Hematopoietic multipotent progenitor cell treated with erythropoietin and hydrocortisone succinate and interleukin-3 and kit ligand, for 17 days (in vitro differentiated cells): ENCODE measurements at places on chromosomes 13 and 19.

GRCh38 chr13:88074794-88075510 lies 403.8 kb downstream of the SLITRK5 start:
- no peak for DNase-seq

- no peak for DNase-seq
Observed at GRCh38 chr13:114256547-114256946, 21.9 kb downstream of the CDC16 start.

- no peak for DNase-seq
Observed at GRCh38 chr13:60572855-60573254, 175.8 kb downstream of the TDRD3 start.

DNA sequence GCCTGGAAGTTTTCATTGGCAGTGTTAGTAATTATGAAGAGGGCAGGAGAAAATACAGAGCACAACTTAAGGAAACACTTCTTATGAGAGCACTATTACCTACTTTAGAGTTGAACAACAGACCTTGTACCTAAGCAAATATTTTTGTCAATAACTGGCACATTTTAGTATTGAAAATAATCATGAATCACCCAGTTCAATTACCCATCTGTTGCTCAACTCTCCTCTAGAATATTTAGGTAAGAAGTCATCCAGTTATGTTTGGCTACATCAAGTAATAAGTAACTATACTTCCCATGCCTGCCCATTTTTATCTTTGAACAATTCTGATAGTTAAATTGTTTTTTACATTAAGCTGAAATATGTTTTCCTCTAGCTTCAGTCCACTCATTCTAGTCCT lies 893.4 kb downstream of the DIAPH3 start:
- no peak for DNase-seq

GRCh38 chr13:99997702-99998214 lies 16.2 kb downstream of the ZIC2 start:
- DNase-seq = no peak

DNA sequence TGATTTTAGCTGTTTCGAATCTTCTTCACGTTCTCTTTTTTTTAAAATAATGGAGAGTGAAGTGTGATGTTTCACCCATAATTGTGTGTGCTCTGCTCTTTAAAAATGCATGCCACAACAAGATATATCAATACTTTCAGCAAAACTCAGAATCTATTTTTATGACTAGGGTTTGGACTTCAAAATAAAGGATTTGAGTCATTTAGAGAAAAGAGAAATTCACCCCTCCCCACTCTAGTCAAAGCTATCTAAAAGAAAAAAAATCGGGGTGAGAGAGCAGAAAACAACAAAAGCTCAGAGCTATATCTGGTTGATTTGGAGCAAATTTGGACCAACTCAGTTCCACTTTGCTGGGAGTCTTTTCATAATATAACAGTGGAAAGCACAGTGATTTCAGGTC lies 244.5 kb downstream of the DNAJC15 start:
- DNase-seq = no peak

GRCh38 chr13:40064154-40065097 lies 409.0 kb downstream of the COG6 start:
- DNase-seq = no peak

GRCh38 chr19:37914908-37915307 lies 7.9 kb downstream of the SIPA1L3 start:
- no peak for DNase-seq

DNA sequence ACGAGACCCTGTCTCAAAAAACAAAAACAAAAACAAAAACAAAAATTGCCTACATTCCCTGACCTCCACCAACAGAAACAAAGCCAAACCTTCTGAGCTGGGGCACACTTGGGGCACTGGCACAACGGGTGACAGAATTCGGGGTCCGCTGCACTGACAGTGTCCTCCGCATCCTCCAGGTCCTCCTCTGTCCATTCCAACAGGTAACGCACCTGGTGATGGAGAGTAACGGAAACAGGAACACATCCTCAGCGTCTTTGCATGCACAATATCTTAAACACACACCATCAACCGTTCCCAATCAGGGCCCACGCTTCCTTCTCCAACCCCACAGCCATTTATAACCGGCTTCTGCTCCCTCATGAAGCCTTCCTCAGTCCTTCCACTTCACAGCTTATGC lies 34.6 kb downstream of the PDCD5 start:
- no peak for DNase-seq

GRCh38 chr13:85405316-85405897 lies 393.8 kb downstream of the SLITRK6 start:
- no peak for DNase-seq

DNA sequence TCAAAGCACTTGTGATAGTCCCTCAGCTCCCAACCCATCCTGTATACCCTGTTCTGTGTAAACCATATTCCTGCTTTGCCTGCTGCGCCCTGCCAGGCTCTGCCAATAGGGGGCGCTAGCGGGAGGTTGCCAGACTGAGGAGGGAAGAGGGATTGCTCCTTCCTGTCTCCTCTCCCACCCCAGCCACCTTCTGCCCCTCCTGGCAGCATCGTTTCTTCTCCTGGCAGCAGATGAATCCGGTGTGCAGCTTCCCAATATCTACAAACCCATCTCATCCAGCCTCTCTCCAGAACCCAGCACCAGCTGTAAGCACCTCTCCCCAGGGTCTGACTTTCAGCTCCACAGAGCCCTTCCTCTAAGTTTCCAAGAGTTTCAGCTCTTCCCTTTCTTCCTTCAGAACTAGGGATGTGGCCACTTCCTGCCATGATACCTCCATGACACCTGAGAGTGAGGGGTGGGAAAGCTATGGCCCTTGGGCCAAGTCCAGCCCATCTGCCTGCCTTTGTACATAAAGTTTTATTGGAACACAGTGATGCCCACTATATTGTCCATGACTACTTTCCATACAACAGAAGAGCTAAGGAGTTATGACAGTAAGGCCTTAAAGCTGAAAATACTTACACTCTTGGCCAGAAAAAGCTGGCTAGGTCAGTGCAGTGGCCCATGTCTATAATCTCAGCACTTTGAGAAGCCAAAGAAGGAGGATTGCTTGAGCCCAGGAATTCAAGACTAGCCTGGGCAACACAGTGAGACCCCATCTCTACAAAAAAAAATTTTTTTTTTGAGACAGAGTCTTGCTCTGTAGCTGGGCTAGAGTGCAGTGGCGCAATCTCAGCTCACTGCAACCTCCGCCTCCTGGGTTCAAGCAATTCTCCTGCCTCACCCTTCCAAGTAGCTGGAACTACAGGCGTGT lies 34.5 kb upstream of the ATP1A3 start:
- peak; percentile 39 for DNase-seq

GRCh38 chr19:54429545-54430227 lies 14.4 kb downstream of the TTYH1 start:
- DNase-seq = no peak

DNA sequence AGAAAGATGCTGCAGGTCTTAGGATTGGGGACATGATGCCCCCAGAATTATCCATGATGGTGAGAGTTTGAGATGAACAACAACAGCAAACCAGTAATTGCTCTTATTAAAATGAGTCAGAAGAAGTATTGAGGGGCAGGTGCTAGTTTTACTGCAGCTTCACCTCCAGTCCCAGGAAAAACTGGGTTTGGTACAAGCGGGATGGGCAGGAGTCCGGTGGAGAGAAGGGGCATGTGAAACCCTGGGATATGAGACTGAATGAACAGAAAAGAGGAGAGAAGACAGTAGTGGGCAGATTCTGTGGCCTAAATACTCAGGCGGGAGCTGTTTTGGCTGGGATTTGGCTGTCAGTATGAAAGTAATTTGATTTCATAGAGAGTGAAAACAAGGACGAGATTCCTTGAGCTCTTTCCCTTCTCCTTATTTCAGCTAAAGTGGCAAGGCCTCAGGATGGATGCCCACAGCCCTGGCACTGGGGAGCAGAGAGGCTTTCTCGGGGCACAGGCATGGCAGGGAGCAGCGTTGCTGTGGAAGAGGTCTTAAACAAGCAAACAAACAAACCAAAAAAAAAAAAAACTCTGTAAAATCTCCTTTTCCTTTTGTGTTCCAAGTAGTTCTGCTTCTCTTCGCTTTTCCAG lies 30.7 kb downstream of the NFIX start:
- no peak for DNase-seq

- DNase-seq = no peak
Observed at GRCh38 chr19:9857920-9858746, 23.0 kb downstream of the PIN1 start.
